Choroid plexus epithelial cell (primary cell): ENCODE measurements at places on chromosomes 2 and 18.
A peak's percentile ranks its signal among the peaks of the same experiment; 100 is the strongest.

DNA sequence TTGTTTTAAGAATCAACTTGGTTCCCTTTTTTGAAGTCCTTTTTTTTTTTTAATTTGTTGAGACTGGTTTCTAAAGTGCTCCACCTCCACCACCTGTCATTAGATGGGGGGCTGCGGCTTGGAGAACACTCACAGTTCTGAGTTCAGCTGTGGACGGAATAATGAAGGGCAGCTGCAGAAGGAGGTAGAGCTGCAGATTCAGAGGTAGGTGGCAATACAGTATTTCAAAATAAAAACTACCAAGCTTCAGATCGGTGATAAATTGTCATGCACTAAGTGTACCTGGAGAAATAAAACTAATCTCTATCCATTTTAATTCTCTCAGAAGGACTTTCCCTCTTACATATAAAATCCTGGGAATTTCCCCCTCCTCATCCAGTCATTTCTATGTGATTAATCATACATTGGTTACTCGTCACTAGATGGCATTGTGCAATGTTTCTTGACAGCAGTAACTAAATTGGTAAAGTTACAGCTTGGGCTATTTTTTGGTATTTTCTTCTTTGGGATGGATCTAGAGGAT, 81.1 kb upstream of the SLC39A10 start:
- peak; percentile 87 for DNase-seq

DNA sequence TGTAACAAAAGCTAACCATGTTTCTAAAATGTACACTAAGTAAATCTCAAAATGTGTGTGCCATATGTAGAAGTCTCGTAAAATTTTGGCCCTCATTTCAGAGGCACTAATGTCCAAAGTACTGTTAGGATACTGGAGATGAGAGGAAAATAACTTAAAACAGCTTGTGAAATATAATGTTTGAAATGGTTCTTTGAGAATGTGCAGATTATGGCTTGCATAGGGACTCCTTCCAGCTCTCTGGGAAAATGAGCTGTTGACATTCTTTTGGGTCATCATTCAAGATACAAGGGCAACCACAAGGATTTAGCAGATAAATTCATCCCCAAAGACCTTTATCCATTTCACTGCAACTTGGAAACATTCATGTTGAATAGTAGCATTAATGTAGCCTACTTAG, 38.1 kb upstream of the OTX1 start:
- DNase-seq: peak; percentile 8

DNA sequence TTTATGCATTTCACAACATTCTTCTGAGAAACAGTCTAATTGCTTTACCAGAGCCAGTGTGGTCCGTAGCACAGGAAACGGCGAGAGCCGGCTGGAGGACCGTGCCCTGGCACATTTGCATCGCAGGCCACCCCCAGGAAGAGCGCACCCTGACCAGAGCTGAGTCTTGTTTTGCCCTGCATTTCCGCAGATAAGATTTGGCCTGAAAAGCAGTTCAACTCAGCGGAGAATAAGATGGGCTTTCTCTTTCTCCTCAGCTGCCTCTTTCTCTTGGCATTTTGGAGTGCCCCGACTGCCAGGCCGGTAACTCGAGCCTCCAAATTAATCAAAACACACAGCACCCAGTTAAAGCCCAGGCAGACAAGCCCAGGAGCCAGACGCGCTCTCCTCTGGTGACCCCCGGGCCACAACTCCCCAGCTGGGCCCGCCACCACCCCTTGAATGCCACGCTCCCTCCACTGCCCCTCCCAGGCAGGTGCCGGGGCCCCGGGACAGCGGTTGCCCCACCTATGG, 464 bp downstream of the COL4A4 start:
- no peak for DNase-seq

GRCh38 chr18:45365835-45366234, 249.4 kb upstream of the SLC14A2 start:
- no peak for DNase-seq

GRCh38 chr2:15238028-15238427, 323.1 kb downstream of the NBAS start:
- DNase-seq: no peak

DNA sequence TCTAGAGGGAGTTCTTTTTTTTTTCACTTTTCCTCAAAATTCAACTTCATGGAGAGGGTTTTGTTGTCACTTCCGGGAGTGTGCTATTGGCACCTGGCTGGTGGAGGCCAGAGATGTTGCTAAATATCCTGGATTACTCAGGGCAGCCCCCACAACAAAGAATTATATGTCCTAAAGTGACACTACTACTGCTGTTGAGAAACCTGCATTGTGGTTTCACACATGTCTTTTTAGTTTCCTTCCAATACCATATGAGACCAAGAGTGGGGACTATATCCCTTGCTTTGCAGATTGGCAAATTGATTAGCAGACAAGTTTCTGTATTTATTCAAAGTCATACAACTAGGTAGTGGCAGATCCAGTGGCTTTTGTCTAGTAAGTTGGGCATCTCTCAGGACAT, 826.8 kb downstream of the TRIB2 start:
- no peak for DNase-seq

DNA sequence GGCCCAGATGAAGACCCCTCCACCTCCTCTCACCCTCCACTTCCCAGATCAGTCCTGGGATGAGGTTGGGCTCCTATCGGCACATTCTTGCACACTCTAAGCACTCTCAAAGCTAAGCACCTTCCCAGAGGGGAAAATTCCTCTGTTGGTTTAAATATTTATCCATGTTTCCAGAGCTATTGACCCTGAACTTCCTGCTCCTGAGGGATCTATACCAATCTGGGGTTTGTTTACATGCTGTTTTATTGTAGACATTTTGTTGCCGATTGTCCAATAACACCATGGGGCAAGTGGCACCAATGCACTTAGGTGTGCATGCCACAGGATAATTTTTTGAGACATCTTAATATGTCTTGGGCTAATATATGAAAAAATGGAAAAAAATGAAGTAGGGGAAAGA, 476.2 kb downstream of the SLC4A3 start:
- no peak for DNase-seq

DNA sequence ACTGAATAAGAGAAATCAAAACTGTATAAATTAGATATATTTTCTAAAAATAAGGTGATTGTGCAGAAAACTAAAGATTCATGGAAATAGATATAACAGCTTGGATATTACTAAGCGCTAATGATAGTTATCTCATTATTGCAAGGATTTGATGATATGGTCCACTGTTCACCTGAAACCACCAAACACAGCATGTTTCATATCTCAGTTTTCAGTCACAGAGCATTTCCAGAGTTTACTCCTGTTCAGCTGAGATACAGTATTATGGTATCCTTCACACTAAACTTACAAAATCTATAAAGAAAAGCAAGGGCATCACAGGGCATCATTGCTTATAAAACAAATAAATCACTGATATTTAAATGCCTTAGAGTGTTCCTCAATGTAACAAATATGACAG, 591.6 kb downstream of the ERBB4 start:
- DNase-seq: no peak

DNA sequence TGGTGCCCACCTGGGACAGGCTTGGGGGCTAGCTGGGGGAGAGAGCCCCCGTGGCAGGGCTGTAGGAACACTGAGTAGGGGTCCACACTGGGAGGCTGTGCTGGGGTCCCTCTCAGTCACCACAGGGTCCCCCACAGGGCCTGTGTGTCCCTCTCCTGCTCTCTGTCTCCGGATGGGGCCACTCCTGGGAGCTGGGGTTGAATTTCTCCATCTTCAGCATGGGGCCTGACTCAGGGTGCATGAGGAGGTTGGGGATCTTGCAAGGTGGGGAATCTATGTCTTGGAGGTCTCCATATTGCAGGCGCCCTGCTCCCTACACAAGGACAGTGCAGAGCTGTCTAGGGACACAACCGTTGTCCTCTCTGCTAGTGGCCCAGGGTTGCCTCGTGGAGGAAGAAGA, 78.7 kb upstream of the HDAC4 start:
- no peak for DNase-seq

- DNase-seq: no peak
Measured at GRCh38 chr2:74179063-74179865, 585 bp upstream of the MOB1A start.

GRCh38 chr18:44046376-44046975, 634.2 kb upstream of the SETBP1 start:
- DNase-seq: no peak

DNA sequence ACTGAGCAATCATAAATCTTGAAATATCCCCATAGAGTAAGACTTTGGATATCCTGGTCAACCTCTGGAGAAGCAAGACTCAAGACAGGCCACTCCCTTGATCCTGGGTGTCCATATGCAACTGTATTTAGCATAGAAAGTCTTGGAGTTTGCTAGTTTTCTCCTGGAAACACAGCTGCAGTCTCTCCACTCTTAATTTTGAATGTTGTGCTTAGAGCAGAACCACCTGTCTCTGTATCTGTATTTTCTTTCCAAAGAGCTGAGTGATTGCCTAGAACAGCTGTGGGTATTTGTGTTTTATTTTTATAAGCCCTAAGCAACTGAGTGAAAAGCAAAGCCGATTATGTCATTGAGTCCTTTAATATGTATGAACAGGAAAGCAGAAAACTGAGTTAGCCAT, 64.1 kb upstream of the ADAM23 start:
- no peak for DNase-seq

DNA sequence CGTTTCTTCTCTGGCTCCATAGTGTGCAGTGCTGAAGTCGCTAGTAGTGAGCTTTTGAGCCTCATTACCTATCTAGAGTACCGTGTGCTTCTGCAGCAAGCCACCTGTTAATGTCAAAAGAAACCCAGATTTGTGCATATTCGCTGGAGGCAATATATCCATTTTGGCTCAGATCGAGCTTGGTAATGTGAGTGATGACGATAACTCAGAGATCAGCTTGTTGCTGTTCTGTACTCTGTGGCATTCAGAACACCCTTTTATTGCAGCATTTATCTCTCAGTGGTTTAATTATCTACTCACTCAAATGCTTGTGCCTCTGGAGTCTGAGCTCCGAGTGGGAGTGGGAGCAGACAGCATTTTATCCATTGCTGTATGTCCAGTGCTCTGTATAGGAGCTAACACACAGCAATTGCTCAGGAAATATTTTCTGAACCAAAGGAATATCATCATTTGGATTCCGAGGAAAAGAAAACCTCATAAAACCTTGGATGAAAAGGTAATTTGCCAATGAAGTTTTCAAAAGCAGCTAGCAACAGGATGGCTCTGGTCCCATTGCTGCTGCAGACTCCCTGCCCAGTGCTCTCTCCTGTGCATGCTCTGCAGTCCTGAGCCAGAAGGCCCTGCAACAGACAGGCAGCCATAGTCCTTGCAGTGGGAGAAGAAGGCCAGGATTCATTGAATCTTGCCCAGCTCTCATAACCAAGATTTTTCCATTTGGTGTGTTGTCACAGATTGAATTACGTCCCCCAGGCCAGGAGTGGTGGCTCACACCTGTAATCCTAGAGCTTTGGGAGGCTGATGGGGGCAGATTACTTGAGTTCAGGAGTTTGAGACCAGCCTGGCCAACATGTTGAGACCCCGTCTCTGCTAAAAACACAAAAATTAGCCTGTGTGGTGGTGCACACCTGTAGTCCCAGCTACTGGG, 183.8 kb downstream of the MYCN start:
- no peak for DNase-seq

DNA sequence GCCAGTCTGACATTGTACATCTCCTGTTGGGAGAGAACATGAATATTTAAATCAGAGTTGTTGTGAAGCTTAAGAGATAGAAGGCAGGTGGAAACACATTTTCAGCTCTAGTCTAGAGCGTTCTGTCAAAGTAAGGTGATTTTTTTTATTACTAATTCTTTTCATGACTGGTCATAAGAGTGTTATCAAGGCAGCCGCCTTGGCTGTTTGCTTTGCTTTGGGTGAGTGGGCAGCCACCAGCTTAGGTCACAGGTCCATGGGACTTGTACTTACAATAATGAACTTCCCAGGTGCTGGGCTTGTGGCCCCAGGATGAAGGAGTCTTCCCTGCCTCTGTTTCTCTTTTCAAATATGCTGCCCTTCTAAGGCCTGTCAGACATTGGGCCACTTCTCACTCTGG, 256.3 kb downstream of the SRBD1 start:
- no peak for DNase-seq

DNA sequence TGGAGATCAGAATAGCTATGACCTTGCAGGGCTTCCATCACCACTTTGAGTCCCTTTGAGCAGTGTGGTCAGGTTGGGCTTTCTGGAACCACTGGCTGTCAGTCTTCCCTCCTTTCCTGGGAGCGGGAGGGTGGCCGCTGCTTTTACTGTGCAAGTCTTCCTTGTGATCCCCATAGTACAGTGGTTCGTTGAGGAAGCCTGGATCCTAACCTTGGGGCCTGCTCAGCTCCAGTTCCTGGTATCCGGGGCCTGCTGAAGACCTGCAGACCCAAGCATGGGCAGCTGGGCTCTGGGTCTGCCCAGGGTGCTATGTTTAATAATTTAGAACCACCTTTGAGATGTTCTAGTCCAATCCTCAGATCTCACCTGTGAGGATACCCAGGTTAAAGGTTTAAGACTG, 104.2 kb downstream of the CLIP4 start:
- no peak for DNase-seq

- no peak for DNase-seq
Measured at GRCh38 chr2:58535182-58535581, 294.1 kb upstream of the FANCL start.

DNA sequence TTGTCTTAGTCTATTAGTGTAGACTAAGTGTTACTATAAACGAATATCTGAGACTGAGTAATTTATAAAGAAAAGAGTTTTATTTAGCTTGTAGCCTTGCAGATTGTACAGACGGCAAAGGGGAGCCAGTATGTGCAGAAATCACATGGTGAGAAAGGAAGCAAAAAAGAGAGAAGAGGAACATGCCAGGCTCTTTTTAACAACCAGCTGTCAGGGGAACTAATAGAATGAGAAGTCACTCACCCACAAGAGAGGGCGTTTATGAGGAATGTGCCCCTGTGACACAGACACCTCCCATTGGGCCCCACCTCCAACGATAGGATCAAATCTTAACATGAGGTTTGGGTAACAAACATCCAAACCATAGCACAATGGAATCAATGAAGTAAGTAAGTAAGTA, 20.6 kb upstream of the ZNF804A start:
- no peak for DNase-seq

DNA sequence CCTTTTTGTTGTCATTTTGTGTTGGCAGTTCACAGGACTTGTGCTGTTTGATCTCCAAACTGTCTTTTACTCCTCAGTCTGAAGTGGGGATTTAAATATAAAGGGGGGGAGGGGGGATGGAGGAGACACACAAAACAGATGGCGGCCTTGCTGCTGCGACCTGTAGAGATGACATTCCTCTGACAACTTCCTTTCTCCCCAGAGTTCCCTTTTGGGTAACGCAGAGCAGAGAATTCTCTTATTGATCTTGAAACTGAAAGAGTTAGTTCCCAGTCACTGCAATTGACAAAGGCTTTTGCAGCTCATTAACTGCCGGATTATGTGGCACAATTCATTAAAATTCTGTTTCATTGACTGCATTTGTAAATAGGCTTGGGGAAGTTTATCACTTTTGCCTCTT, 279.3 kb downstream of the TSN start:
- DNase-seq: no peak

- no peak for DNase-seq
Measured at GRCh38 chr18:75214766-75215510, 4.3 kb downstream of the TSHZ1 start.
